Stimulated activated CD4-positive, alpha-beta T cell treated with anti-CD3 and anti-CD28 coated beads, Interleukin-4, amount 100 ng/mL, for 48 hours (primary cell): ENCODE measurements at places on chromosomes 6 and 20.

GRCh38 chr20:32999603-33000250 lies 4.5 kb downstream of the SUN5 start:
- no peak for DNase-seq

DNA sequence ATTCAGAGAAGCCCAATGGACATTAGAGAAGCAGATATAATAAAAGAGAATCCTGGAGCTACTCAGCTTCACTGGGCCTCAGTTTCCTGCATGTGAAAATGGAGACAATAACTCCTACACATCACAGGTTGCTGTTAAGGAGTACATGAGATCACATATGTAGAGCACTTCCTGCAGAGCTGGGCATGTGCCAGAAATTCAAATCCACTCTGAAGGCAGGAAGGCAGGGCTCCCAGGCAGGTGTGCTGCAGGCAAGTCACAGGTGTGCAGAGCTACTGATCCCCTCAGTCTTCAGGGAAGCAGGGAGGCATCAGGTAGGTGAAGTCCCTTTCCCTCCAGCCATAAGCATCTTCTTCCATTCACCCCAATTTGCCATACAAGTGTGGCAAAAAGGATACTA lies 48.0 kb downstream of the DST start:
- no peak for DNase-seq

DNA sequence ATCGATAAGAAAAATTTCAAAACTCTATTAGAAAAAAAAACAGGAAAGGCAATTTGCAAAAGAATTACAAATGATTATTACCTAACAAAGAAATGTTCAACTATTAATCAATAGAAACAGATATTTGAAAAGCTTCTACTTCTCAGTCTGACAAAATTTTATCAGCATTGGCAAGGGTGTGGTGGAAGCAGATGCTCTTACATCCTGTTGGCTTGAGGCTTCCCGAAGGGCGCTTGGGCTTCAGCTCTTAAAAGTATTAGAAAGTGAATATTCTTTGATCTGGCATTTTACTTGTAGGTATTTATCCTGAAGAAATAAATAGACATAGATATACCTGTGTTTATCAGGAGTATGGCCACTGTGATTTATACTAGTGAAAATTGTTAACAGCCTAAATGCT lies 38.7 kb downstream of the SLC35D3 start:
- no peak for DNase-seq

GRCh38 chr6:26311385-26312095 lies 53.5 kb upstream of the BTN3A2 start:
- no peak for DNase-seq

- no peak for DNase-seq
These were observed at the start of gene ENPP3 for GRCh38 chr6:131636880-131637792. ENPP3 (plus strand) TSS chr6:131637302; CDS start chr6:131637385, 83 bp downstream.

DNA sequence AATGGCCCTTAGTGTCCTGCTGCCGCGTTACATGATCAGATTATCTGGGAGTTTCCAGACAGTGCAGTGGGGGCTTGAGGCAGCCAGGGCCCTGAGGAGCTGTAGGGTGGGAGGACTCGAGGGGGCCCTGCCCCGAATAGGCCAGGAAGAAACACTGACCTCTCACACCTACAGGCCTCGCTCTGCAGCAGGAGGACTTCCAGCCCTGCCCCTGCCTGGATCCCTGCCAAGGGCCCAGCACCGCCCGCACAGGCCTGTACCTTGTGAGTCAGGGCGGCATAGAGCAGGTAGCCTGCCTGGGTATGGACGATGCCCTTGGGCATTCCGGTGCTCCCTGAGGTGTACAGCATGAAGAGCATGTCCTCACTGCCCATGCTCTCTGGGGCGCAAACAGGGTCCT lies 30.1 kb upstream of the APMAP start:
- no peak for DNase-seq
